ENCODE measurements at places on chromosomes 11 and 22.

DNA sequence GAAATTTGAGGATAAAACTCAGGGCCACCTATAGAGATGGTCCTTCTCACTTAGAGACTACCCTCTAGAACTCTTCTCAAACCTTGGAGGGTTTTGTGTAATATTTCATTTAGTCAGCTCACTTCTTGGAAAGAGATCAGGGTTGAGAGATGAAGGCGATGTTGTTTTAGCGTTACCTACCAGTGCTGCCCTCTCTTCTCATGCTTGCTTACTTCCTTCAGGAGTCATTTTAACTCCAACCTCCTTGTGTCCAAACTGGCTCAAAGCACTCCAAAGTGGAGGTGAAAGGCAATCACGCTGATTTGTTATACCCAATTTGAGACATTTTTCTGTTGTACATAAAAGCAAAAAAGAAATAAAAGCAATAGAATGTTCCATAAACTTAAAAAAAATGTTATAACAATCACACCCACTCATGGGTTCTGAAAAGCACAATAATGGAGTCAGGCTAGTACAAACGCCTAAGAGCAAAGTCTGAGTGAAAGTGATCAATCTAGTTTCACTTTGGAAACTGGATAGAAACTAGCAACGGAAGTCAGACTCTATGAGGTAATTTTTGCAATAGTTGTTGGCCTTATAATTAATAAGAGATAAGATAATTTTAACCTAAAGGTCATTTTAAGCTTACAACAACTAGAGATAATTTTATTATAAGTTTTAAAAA lies 117.1 kb downstream of the MRTFA start:
- no peak for DNase-seq

- DNase-seq = no peak
Measured at GRCh38 chr11:118238421-118238820, 13.6 kb upstream of the JAML start.

DNA sequence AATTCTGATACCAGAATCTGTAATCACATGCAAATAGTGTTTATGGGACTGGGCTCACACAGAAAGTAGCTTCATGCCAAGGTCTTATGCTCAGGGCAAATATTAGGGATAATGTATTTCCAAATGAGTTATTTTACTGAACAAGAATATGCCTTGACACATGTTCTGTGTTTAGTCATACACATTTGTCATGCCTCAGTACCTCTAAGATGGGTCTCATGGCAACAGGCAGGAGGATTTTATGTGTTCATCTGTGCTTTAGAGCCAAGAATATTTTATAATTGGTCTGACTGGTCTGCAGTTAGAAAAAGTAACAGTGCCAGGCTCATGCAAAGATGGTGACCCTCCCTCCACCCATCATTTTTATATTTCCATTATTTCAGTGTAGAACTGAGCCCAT lies 49.1 kb downstream of the JAM3 start:
- DNase-seq = no peak

- no peak for DNase-seq
Measured at GRCh38 chr11:5736396-5736795, at the start of gene OR56B1. Gene OR56B1, plus strand, starts transcription at chr11:5736448. Its CDS starts 69 bp downstream, at chr11:5736517.

DNA sequence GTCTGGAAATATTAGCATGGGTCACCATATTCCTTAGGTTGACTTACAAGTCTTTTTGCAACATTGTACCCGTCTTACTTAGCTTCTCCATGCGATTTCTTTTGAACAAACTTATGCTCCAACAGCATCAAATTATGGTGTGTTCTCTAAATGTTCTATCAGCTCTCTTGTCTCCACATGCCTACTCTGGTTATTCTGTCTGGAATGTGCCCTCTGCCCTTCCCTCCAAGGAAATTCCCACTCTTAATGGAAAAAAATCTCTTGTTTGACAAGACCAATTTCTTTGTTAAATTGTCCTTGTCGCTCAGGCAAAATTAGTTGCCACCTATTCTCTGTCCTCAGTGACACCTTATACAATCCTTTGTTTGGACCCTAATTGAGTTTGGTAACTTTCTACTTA lies 522.8 kb upstream of the LUZP2 start:
- DNase-seq = no peak

DNA sequence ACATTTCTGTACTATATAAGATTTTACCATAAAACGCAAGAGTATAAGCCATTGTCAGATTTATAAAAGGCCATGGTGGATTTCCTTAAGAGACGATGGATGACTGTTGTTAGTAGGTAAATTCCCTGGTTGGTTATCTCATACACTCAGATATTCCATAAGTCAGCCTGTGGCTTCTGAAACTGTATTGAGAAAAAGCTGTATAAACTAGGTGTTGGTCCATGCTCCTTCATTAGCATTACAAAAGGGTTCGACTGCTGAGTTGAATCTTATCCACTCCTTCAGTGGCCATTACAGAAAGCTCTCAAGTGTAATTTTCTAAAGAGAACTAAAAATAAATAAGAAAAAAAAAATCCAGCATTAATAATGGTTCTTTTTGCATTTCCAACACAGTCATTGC lies 5.3 kb downstream of the GRAP2 start:
- DNase-seq = no peak

DNA sequence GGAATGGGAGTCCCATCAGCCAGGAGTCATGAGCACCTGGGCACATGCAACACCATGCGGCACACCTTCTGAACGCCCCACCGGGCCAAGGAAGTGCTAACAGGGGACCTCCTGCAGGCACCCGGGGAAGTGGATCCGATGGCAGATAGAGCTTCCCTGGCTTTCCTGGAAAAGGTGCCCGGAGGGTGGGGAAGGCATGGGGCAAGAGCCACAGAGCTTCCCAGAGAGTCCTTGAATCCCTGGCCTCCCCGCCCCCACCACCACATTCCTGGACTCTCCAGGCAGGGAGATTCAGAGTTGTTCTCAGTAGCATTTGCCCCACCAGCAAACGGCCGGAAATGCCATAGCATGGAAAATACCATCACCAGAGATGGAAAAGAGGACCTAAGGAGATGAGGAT lies 8.3 kb downstream of the TRIM29 start:
- peak; percentile 78 for DNase-seq

GRCh38 chr11:11822946-11823345 lies 18.8 kb upstream of the USP47 start:
- DNase-seq = no peak

DNA sequence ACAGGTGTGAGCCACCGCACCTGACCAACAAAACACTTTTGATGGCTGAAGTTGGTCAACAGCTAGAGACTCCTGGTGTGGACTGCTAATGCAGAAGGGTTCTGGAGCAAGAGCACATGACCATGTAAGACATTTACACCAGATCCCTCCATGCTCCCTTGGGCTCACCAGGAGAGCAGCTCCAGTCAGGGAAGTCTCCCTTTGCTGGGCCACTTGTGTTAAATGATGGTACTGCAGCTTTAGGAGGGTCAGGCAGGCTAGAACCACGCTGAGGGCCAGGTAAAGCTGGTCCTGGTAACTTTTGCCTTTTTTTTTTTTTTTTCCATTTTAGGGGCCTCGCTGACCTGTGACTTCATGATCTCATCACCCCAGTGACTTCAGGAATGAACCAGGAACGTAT lies 146.4 kb downstream of the FBXO7 start:
- peak; percentile 38 for DNase-seq

Measured in posterior vena cava (tissue), 2 donors.